G401 (cell line): ENCODE measurements at places on chromosomes 13 and 19. TPM values are rescaled to one million over a fixed set of nuclear protein-coding genes. Genes with fewer than 3 reads are reported as not detected.

Gene CEACAM19
- 0.78 TPM in 1 of 2 replicates, not detected in the other for total RNA-seq

Gene OPA3
- 6.3 and 14.4 TPM in 2 replicates for total RNA-seq

Gene SYT3
- total RNA-seq = 2.7 and 5.7 TPM in 2 replicates

Gene LSM7
- total RNA-seq = 400 and 511 TPM in 2 replicates

Gene F7
- not detected in 2 replicates for total RNA-seq

Gene SYNGR4
- total RNA-seq = not detected in 2 replicates

Gene GARIN5A
- total RNA-seq = 0.10 and 1.5 TPM in 2 replicates

Gene SIGLEC11
- total RNA-seq = not detected in 2 replicates

GRCh38 chr19:2610637-2611482, 91.6 kb downstream of the GNG7 start:
- DNase-seq = peak; percentile 85

DNA sequence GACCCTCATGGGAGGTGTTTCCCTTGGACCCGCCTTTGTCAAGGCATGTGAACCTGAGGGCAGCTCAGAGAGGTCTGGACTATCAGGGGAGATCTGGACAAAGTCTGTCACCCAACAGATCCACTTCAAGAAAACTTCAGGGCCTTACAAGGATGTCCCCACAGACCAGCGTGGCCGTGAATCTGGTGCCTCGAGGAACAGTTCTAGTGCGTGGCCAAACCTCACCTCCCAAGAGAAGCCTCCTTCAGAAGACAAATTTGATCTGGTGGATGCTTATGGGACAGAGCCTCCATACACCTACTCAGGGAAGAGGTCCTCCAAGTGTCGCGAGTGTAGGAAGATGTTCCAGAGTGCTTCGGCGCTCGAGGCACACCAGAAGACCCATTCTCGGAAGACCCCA, 11.5 kb downstream of the ZSCAN22 start:
- DNase-seq = no peak

- peak; percentile 48 for DNase-seq
Measured at GRCh38 chr19:3466635-3467034, 13.7 kb downstream of the SMIM24 start.

DNA sequence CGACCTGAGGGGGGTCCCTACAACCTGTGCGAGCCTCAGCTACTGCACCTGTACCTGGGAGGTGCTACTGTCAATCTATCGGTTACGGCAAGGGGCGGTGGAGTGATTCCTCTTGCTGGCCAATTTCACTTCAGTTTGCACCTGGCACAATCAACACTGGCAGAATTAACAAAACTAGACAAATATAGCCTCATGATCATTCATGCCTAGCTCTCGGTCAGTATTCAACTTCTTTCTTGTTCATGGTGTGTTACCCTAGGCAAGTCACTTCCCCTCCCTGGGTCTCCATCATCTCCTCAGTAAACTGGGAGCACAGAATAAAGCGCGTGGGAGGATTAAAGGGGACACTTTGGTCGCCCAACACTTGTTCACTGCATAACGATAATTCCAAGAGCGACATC, 618 bp downstream of the HAUS8 start:
- no peak for DNase-seq

GRCh38 chr13:43085545-43085944, 62.2 kb downstream of the DNAJC15 start:
- peak; percentile 32 for DNase-seq

GRCh38 chr19:44746946-44747738, 1.4 kb upstream of the BCL3 start:
- DNase-seq = peak; percentile 40

DNA sequence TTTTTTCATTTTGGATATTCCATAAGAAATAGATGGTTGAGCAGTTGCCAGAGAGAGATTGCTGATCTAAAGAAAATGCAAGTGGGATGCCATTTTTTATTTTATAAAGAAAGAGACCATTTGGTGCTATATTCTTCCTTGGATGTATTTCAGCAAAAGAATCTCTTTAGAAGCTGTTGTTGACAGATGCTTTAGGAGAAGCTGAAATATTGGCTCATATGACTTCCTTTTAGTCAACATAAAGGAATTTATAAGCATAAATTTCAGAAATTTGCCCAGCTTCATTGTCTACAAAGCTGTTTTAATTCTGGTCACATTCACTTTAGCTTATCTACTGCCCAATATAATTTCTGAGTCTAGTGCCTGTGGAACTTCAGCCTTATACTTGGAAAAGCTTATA, 36.9 kb downstream of the POLR1D start:
- no peak for DNase-seq

DNA sequence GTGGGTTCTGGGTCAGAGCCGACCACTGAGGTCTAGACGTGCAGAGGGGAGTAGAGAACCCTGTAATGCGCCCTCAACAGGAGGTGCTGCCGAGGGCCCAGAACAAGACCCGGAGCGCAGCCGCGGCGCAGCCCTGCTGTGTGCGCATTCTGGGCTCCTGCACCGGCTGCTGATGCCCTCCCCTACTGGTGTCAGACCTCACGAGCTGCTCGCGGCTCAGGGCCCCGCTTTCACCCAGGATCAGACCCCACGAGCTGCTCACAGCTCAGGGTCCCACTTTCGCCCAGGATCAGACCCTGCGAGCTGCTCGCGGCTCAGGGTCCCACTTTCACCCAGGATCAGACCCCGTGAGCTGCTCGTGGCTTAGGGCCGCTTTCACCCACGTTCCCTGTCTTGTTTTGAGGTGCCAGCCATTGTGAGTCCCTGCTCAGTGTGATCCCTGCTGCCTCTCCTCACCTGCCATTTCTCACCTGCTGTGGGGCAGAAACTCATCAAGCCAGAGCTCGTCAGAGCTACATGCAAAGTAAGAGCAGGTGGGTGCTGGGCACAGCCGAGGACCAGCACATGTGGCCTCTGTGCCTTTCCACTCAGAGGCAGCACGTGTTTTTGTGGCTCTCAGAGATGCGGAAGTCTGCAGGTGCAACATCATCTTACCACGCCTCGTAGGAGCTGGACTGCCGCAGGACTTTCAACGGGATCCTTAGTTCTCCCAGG, 47.0 kb upstream of the C13orf46 start:
- DNase-seq = no peak

GRCh38 chr19:35011091-35011689, 11.1 kb downstream of the GRAMD1A start:
- no peak for DNase-seq

DNA sequence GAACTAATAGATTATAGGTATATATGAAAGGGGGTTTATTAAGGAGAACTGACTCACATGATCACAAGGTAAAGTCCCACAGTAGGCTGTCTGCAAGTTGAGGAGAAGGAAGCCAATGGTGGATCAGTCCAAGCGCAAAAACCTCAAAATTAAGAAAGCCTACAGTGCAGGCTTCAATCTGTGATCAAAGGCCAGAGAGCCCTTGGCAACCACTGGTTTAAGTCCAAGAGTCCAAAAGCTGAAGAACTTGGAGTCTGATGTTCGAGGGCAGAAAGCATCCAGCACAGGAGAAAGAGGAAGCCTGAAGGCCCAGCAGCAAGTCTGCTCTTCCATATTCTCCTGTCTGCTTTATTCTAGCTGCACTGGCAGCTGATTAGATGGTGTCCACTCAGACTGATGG, 721.3 kb upstream of the PCDH9 start:
- DNase-seq = no peak

- DNase-seq = no peak
Measured at GRCh38 chr19:19538785-19539166, 711 bp downstream of the CILP2 start.

DNA sequence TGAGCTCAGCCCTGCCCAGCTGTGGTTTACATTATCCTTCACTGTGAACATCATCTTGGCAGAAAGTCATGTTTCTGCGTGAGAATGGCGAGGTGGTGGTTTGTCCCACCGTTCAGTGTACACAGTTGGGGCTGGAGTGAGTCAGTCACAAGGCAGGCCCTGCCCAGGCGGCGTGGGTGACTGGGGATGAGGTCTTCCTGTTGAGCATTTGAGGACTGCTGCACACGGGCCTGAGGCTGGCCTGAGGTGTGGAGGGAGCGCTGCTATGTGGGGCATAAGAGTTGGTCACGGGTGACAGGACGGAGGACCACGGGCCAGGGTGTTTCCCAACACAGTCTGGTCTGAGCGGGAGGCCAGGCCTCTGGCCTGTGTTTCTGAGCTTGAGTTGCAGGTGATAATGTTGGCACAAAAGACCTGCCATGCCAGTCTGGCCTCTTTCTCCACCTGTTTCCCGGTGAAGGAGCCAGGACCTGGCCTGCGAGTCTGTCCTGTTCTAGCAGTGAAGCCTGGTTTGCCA, 13.4 kb upstream of the C19orf33 start:
- DNase-seq = peak; percentile 82

DNA sequence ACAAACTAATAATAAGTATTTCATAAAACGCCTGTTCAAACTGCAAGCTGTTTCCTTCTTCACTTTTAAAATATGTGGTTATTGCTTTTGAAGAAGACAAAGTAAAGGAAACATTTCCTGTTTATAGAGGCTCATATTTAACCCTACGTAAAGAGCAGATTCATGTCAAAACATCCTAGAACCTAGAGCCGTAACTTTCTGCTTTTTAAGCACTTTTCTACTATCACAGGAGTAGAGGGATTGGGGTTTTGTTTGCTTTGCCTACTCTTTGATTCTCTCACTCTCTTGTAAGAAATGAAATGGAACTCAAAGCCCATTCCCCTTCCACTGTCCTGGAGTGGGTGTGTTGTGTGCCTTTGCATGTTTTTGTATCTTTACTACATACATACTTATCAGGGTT, 54.0 kb upstream of the GPR183 start:
- no peak for DNase-seq

- peak; percentile 51 for DNase-seq
Measured at GRCh38 chr19:48635966-48636858, 967 bp downstream of the DBP start.

- DNase-seq = peak; percentile 3
Measured at GRCh38 chr19:58196901-58197616, 14.2 kb downstream of the ZNF274 start.

- DNase-seq = no peak
Measured at GRCh38 chr13:45055198-45055901, 65.0 kb upstream of the GTF2F2 start.

- no peak for DNase-seq
Measured at GRCh38 chr19:21269813-21270212, 59.4 kb downstream of the ZNF708 start.

GRCh38 chr13:95387733-95388207, 86.5 kb upstream of the ABCC4 start:
- no peak for DNase-seq

GRCh38 chr19:40807147-40808020, 8.4 kb downstream of the EGLN2 start:
- DNase-seq = peak; percentile 43

DNA sequence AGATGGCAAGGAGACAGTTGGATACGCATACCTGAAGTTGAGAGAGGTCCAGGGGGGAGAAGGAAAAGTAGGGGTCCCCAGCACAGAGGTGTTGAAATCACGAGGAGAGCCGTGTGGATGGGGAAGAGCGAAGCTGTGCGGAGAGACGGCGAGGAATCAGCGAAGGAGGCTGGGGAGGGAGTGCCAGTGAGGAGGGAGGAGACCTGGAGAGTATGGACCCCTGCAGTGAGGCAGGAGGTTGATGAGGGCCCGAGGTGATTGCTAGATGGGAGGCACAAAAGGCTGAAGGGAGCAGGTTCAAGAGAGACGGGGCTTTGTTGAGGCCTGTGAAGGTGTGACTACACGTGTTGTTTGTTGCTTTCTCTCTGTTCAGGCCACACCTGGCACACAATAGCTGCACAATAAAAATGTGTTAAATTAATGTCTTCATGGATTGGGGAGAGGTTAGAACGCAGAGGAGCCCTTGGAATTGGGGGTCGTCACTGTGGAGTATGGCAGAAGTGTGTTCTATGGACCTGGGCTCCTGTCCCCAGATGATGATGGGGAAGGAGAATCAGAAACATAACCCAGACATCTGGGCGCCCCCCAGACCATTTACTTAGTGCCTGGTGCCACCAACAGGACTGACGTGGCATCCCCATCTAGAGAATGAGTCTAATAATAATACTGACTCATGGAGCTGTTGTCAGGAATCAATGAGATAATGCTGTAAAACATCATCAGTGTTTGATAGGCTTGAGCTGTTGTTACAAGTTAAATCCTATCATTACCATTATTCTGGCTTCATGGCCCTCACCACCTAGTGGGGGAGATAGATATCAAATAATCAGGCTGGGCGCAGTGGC, 137.5 kb downstream of the SIPA1L3 start:
- no peak for DNase-seq

- DNase-seq = no peak
Measured at GRCh38 chr13:26435646-26436045, 121.8 kb upstream of the WASF3 start.

- peak; percentile 72 for DNase-seq
Measured at GRCh38 chr19:42850981-42851717, 28.4 kb downstream of the PSG1 start.

DNA sequence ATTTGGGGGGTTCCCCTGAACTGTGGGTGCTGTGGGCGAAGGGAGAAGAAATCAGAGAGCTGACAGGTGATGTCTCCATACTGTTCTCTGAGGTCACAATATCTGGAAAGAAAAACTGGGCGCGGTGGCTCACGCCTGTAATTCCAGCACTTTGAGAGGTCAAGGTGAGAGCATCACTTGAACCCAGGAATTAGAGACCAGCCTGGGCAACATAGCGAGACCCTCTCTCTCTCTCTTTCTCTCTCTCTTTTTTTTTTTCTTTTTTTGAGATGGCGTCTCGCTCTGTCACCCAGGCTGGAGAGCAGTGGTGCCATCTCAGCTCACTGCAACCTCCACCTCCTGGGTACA, 21.9 kb downstream of the IQCN start:
- DNase-seq = no peak

GRCh38 chr19:48325265-48325910, at the start of gene EMP3:
TSS of gene EMP3 (plus strand) at chr19:48325552. CDS start at chr19:48326845, 1,293 bp downstream.
- DNase-seq = peak; percentile 51

DNA sequence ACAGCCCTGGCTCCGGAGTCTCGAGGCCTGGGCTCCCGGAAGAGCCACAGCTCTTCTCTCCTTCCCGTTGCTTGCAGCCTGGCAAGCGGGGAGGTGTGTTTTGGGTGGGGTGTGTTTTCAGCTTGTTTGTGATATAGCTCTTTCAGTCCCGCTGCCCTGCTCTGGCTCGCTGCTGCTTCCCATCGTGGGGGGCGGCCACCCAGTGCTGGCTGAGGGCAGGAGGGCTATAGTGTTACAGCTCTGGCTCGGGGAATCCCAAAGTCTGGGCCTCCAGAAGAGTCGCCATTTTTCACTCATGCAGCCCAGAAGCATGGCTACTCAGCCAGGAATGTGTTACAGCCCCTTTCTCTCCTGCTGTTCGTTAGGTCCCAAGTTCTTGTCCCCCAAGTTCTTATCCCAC, 2.2 kb upstream of the ZNF256 start:
- no peak for DNase-seq

DNA sequence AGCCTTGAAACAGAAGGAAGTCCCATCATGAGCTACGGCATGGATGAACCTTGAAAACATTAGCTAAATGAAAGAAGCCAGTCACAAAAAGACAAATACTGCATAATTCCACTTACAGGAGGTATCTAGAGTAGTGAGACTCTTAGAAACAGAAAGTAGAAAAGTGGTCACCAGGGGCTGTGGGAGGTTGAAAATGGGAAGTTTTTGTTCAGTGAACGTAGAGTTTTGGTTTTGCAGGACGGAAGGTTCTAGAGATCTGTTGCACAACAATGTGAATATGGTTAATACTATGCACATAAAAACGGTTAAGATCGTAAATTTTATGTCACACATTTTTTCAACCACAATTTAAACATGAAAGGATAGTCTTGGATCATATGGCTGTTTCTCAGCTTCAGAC, 11.9 kb upstream of the SLC10A2 start:
- no peak for DNase-seq

GRCh38 chr13:27927444-27928352, 7.9 kb downstream of the PDX1 start:
- no peak for DNase-seq

- no peak for DNase-seq
Measured at GRCh38 chr13:49042476-49042875, 66.8 kb downstream of the FNDC3A start.

- DNase-seq = no peak
Measured at GRCh38 chr19:28504139-28504538, 708.8 kb downstream of the UQCRFS1 start.
